ENCODE measurements at places on chromosomes 1 and 21. TPM values are rescaled to one million over a fixed set of nuclear protein-coding genes. Genes with fewer than 3 reads are reported as not detected.
A peak's percentile ranks its signal among the peaks of the same experiment; 100 is the strongest.

Gene CACHD1
- total RNA-seq = 5.9 TPM

DNA sequence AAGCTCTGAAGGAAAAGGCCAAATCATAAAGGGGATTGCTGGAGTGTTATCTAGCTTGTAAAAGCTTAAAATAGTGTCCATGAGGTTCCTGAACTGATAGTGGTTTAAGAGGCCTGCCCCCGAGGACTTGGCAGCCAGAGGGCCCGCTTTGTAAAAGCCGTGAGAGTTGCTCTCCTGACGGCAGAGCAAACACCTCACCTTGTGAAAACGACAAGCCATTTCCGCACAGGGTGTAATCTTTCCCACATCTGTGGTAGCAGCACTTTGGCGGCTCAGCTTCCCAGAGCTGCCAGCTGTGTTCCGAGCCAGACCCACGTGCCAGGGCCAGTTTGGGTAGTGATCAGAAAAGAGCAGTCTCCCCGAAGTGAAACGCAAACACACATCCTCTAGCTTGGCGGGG lies 37.0 kb downstream of the SERBP1 start:
- no peak for DNase-seq

GRCh38 chr1:22327411-22327810 lies 124.2 kb upstream of the ZBTB40 start:
- DNase-seq = no peak

- no peak for DNase-seq
Measured at GRCh38 chr1:186829686-186830587, 1.2 kb downstream of the PLA2G4A start.

GRCh38 chr1:3790500-3790923 lies 5.8 kb downstream of the LRRC47 start:
- DNase-seq = no peak

DNA sequence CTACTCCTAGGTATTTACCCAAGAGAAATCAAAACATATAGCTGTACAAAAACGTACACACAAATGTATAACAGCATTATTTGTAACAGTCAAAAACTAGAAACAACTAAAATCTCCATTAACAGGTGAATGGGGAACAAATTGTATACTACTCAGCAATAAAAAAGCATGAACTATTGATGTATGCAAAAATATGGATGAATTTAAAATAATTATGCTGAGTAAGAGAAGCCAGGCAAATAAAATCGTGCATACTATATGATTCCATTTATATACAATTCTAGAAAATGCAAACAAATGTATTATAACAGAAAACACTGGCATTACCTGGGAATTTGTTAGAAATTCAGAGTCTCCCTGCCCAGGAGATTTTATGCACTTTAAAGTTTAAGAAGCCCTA lies 150.1 kb downstream of the GDAP2 start:
- DNase-seq = no peak

Gene NECTIN4
- 0.18 TPM for total RNA-seq

Gene SLC25A34
- total RNA-seq = under 0.01 TPM

DNA sequence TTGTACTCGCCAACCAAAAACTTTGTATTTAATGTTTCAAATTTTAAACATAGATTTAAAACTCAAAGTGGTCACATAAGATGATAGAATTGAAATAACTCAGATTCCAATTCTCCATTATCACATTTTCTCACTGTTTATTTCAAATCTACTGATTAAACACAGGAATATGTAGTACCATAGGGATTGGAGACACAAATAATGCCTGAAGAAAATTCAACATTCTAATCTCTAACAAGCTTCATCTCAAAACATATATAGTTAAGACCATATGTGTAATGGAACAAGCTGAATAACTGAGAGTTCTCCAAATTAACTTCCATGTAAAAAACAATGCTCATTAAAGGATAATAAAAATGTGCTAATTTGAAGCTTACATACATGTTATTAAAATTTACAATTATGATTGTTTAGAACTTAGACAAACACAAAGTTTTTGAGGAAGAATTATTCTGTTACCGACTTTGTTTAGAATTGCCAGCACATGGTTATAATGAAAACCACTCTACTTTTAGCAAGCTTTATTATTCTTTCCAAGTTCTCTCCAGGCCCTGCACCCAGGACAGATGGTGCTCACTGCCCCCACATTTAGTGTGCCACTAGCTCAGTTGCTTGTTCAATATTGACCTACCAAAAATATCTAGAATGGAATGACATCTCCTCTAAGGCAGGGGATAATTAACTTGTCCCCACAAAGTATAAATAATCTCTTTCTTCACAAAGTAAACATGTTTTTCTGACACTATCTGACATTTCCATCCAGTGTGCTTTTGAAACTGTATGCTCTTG lies 467.2 kb downstream of the TTLL7 start:
- no peak for DNase-seq

- DNase-seq = no peak
Measured at GRCh38 chr1:106817575-106817974, 238.9 kb upstream of the PRMT6 start.

DNA sequence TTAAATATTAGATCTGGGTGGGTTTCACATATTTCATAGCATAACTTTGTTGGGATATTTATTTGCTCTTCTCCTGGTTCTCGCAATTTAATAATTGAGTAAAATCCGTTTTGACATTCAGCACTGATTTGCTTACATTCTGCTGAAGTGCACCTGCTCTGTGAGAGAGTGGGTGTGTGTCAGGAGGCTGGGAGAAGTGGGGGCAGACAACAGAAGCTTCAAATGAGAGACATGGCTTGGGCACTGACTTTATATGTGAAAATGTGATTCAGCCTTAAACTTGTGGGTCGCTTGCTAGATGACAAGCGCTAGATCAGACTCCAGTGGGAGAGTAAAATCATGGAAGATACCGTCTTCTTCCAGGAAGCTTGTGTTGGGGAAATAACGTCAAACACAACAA lies 32.4 kb upstream of the KCNA2 start:
- DNase-seq = no peak

GRCh38 chr1:46413596-46413985 lies 19.5 kb downstream of the FAAH start:
- DNase-seq = no peak

DNA sequence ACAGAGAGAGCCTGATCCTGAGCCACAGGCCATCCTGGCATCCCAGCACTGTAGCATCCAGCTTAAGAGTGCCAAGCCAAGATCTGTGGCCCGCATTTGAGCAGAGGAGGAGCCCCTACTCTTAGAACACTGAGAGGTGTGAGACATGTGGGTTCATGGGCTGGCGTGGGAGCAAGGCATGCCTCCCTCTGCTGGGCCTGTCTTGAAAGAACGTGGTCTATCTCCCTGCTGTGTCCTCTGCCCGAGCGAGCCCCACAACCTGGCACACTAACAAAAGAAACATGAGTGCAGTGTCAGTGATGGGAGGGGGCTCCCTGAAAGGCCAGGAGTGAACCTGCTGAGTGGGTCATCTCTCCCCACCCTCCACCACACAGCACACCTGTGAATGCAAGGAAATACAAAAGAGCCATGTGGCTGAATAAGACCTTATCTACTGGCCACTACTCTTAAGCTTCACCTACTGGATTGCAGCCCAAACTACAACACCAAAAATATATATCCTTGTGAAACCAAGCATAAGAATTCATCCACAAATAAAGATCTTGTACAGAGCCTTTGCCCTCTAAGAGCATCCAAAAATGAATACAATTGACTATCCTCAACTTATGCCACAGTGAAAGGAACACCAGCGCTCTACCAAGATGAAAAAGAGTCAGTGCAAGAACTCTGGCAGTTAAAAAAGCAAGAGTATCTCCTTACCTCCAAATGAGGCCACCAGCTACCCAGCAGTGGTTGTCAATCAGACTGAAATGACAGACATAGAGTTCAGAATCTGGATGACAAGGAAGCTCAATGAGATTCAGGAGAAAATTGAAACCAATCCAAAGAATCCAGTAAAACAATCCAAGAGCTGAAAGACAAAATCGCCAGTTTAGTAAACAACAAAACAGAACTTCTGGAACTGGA lies 259.4 kb upstream of the DAB1 start:
- DNase-seq = no peak

DNA sequence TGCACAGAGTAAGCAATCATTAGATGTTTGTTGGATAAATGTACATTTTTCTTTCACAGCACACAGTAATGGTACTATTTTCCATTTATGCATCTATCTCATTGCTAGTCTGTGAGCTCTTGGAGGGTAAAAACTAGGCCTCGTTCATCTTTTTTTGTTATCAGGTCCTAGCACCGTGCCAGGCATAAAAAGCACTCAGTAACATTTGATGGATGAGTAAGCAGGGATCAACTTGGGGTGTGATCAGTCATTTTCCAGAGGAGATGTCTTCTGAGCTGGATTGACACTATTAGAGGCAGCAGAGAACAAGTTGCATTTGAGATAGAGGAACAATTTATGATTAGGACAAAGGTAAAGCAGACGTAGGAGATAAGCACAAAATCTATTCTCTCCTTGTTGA lies 4.3 kb upstream of the VTCN1 start:
- DNase-seq = no peak

DNA sequence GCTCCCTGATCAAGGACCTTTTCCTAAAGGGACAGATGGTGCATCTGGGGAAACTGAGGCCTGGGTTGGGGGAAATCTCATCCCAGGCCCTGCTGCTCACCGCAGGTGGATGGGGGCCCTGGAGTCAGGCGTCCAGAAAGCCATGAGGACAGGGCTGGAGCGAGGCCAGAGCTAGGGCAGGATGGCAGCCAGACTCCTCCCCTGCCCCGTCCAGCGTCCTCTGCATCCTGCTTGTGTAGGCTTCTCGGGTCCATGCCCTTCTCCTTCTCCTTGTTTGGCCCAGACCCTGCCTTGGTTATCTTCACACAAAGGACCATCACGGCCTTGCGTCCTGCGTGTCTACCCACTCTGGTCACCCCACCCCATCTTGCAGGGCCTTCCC lies 43.0 kb downstream of the TRIM11 start:
- DNase-seq = no peak

Gene GBP2
- total RNA-seq = 12.8 TPM

DNA sequence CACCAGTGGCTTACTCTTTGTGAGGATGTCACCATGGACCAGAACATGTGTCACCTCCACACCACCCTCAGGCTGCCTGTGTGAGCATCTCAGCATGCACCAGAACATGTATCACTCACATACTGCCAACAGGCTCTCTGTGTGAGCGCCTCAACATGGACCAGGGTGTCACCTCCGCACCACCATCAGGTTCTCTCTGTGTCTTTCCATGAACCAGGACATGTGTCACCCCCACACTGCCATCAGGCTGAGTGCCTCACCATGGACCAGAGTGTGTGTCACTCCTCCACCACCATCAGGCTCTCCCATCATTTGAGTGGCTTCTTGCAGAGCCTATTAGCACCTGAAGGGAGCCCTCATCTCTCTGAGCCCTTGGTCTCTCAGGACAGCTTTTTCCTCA lies 125.2 kb downstream of the ZNF648 start:
- no peak for DNase-seq

DNA sequence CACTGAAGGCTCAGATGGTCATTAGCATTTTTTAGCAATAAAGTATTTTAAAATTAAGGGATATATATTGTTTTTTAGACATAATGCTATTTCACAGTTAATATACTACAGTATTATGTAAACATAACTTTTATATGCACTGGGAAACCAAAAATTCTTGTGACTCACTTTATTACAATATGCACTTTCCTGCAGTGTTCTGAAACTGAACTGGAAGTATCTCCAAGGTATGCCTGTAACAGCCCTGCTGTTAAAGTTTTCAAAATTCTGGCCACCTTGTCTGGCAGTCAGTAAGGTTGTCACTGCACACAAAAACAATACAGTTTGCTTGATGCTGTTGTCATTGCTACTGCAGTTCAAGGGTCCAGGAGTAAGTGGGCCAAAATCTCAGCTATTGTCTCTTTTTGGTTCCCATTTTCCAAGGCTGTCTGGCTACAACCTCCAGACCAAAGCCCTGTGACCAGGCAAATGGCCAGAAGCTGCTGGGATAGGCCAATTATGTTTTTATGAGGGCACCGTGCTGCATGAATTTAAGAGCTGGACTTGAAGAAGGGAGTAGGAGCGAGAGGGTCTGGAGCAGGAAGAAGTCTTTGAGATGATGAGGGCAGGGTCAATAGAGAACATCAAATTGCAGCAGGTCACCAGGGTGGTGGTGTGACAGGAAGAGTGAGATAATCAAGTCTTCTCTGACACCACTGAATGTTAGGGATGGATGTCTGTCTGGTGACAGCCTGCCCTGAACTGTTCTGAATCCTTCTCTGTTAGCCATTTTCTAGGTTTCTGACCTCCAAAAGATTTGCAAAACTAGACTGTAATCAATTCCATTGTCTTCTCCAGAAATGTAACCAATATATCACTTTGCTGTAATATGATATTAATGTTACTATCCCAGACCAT lies 82.3 kb upstream of the CACHD1 start:
- no peak for DNase-seq

- DNase-seq = no peak
Measured at GRCh38 chr1:236685917-236686814, at the start of gene ACTN2. Gene ACTN2, plus strand, starts transcription at chr1:236686499. Its CDS starts 175 bp downstream, at chr1:236686674.

- no peak for DNase-seq
Measured at GRCh38 chr1:81478219-81478618, 322.5 kb upstream of the ADGRL2 start.

GRCh38 chr1:173341971-173342370 lies 134.8 kb upstream of the TNFSF4 start:
- no peak for DNase-seq

DNA sequence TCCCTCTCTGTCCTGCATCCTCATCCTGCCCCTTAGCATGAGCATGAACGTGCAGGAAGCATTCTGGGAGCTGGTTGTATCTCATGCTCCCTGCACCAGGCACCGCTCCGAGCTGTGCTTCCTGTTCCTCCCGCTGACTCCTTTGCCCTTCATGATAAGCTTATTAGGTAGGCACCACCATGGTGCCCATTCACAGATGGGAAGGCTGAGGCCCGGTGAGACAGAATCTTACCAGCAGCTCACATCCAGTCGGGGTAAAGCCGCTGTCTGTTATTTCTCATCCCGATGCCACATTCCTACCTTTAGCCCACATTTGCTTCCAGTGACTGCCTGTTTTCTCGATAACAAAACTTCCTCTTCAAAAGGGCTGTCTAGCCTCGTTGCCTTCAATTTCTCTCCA lies 7.3 kb downstream of the MIIP start:
- no peak for DNase-seq

DNA sequence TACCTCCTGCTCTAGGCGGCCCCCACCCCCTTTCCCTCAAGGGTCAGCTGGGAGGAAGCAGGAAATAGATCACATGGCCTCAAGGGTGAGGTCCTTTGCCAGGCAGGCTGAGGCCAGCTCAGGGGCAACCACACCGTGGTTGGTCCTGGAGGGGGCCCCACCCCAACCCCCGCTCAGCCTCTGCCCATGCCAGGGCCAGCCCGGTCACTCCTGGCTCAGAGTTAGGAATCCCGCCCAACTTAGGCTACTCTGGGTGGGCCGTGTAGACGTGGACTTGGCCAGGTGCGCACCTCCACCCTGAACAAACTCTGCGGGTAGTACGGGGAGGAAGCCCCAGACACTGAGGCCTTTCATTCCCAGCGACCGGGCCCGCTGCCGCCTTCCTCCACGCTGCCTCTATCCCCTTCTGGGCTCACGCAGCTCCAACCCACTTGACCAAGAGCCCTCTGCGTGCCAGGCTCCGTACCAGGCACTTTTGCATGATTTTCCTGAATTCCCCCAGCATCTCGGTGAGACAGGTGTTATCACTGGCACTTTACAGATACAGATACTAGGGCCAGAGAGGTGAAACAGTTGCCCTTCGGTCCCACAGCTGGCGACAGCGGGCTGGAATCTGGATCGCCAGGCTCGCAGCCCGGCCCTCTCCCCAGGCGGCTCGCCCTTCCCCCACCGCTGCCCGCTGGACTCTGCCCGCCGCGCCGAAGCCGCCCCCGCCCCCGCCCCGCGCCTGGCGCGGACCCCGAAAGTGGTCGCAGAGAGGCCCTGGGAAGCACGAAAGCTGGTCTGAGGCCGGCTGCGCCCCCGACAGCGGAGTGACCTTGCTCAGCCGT lies 769 bp downstream of the GALE start:
- peak; percentile 56 for DNase-seq

- DNase-seq = peak; percentile 76
Measured at GRCh38 chr1:158203693-158204457, 23.2 kb downstream of the CD1D start.
